ENCODE measurements at places on chromosomes 11 and 22.

GRCh38 chr11:19237813-19238212 lies 2.9 kb downstream of the E2F8 start:
- DNase-seq: no peak

DNA sequence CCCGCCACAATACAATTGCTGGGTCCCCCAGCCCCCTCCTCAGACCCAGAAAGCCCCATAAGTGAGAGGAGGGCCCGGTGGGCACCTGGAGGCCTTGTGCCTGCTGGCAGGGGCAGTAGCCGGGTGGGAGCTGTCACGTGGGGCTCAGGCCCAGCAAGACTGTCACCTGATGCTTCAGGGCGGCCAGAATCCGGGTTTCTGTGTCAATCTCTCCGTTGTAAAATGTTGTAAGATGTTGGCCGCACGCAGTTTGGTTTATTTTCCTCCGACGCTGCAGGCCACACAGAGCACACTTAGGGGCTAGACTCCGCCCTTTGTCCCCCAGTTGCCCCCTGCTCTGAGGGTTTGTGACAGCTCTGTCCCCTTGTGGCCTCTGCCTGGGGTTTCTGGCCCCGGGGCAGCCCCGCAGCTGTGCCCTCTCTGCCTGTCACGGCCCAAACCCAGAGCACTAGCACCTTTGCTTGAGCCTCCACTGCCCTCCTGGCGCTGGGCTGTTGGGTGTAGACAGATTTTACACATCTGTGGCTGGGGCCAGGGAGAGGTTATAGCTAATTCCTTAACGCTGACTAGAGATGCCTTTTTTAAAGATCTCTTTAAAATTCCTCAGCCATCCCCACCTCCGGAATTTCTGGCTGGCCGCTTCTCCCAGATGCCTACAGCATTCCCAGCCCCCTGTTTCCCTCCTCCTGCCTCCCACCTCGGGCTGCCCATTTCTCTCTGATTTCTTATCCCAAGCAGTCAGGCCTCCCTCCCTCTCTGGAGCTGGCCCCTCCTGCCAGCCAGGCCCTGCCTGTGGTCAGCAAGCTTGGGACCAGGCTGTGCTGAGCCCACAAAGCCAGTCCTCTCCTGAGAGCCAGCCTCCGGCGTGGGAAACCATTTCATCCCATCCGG lies 3.2 kb upstream of the PRR5 start:
- no peak for DNase-seq

DNA sequence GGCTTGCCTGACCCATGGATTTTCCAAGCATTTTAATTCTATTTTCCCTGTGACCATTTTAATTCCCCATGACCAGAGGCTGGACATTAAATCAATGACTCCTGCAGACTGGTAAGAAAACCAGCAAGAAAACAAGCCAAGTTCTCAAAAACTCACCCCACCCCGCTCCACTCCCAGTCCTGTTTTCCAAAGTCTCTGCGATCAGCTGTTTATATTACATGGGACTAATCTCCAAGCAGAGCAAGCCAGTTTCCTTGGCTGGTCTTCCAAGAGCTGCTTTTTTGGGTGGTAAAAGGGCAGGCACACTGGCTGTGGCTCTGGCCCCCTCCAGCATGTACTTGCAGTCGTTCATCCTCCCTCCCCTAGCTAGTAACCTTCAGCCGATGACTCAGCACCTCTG lies 97.9 kb downstream of the RRAS2 start:
- DNase-seq: no peak

- no peak for DNase-seq
These were observed 156.4 kb downstream of the FAM181B start for GRCh38 chr11:82577246-82577645.

GRCh38 chr11:124098141-124098540 lies 17.1 kb upstream of the VWA5A start:
- DNase-seq: no peak

GRCh38 chr11:42870480-42870879 lies 441.3 kb upstream of the API5 start:
- DNase-seq: no peak

GRCh38 chr11:69211920-69212797 lies 56.4 kb downstream of the SMIM38 start:
- peak; percentile 58 for DNase-seq

- DNase-seq: no peak
These were observed 88.1 kb downstream of the RELT start for GRCh38 chr11:73464347-73464746.

- DNase-seq: no peak
These were observed 18.0 kb downstream of the A4GALT start for GRCh38 chr22:42702675-42703074.

- DNase-seq: peak; percentile 36
These were observed 837.8 kb downstream of the TBC1D22A start for GRCh38 chr22:47600281-47600680.

- DNase-seq: no peak
These were observed 53.2 kb downstream of the TSPAN18 start for GRCh38 chr11:44779736-44780520.

DNA sequence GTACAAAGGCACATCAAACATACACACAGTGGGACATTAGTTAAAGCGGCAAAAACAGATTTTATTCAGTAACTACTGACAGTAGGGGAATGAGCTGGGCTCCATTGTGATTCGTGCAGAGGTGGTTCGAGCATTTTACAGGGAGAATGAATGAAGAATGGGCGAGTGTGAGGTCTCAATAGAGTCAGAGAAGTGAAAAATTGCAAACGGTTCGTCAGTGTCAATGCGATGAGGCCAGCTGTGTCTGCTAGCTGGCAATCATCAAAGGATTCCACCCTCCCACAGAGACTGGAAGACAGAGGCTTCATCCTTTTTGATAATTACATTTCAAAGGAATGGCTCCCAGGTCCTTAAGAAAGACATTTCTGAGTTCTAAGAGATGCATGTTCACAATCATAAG lies 17.4 kb downstream of the OR4D9 start:
- DNase-seq: no peak
